ENCODE measurements at places on chromosomes 12 and 14.

- DNase-seq, result no peak
Observed at GRCh38 chr12:57487055-57487596, 742 bp upstream of the MARS1 start.

- DNase-seq, result no peak
Observed at GRCh38 chr14:29097476-29097875, 330.9 kb downstream of the FOXG1 start.

DNA sequence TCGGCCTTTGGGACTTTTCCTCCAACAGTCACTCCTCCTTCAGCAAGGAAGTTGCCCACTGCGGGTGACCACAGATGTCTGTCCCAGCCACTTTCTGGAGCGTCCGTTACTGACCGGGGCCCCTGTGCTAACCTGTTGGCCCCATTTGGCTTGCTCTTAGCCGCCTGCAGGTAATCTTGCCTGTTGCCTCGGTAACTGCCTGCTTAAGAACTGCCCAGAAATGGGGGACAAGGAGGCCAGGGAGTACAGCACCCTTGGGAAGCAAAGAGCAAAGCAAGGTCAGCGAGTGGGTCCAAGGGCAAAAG, 338.8 kb upstream of the SFSWAP start:
- DNase-seq, result no peak

GRCh38 chr12:104730763-104731162, 227.3 kb downstream of the SLC41A2 start:
- no peak for DNase-seq

GRCh38 chr12:130391186-130391585, 53.5 kb downstream of the PIWIL1 start:
- no peak for DNase-seq

DNA sequence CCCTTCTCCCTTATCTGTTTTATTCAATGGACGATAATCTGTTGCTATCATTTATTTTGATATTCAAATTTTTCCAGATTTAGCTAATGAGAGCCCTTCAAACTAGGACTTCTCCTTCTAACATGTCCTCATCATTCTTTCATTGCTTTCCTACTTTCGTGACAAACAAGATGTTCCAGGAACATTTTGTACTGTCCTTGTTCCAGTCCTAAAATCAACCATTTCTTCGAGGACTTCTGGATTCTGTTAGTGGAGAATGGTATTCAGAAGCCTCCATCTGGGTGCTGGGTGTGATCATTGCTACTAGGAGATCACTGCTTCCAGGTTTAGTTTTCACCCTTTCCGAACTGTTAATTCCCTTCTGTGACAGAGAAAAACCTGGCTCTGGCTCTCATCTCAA, 29.5 kb upstream of the FBXO34 start:
- no peak for DNase-seq

All from stimulated activated CD8-positive, alpha-beta memory T cell treated with anti-CD3 and anti-CD28 coated beads, Interleukin-15, amount 100 ng/mL, for 1 hour (primary cell).